ENCODE measurements at places on chromosomes 3 and 15. TPM values are rescaled to one million over a fixed set of nuclear protein-coding genes. Genes with fewer than 3 reads are reported as not detected.

Gene NGLY1
- 36.1 TPM for polyA plus RNA-seq

Gene FAM43A
- 8.4 TPM for polyA plus RNA-seq

- no peak for DNase-seq
Measured at GRCh38 chr15:31358163-31358562, 31.5 kb downstream of the KLF13 start.

DNA sequence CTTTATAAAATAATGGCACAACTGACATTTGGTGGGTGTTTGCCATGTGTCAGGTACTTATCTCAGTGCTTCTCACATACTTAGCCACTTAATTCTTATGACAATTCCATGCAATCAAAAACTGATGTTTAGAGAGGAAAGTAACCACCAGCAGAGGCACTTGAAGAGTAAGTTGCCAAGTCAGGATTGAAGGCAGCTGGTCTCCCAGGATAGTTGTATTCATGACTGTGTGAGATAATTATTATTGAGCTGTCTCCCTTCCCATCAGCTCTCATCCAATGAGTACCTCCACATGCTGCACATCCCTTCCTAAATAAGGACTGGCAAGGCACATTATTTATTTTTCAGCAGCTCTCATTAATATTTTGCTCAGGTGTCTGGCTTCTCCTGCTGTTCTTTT, 4.8 kb downstream of the VEPH1 start:
- DNase-seq: no peak

GRCh38 chr15:75065851-75066509, 42.6 kb downstream of the PPCDC start:
- no peak for DNase-seq

DNA sequence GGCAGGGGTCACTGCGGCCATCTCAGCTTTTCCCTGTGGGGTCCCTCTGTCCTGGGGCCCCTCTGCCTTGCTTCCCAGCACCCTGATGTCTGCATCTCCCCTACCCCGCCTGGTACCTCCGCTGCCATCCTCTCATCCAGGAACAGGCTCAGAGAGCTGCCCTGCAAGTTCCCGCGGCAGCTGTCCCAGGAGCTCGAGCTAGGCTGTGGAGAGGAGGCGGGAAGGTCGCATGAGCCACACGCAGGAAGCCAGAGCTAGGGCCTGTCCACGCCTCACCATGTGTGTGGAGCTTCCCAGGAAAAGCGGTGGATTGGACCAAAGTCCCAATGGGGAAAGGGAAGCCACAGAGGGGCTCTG, 12.5 kb downstream of the PLA2G4B start:
- DNase-seq: no peak

DNA sequence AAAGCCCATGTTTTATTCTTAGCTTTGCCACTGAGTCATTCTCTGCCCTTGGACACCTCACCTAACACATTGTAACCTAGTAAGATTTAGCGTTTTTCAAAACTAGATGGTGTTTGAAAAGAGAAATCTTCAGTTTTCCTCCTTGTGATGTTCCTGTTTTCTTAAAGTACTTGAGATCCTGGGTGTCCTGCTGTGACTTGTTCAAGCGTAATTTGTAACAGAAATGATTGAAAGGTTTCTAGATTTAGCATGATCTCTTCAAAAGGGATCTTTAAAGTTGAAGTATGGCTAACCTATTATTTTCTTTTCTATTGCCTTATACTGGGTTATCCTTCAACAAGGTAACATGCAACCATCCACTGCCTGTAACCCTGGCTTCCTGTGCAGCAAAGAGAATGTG, 32.6 kb upstream of the SPATA16 start:
- no peak for DNase-seq

Gene PCSK6
- 8.4 TPM for polyA plus RNA-seq

DNA sequence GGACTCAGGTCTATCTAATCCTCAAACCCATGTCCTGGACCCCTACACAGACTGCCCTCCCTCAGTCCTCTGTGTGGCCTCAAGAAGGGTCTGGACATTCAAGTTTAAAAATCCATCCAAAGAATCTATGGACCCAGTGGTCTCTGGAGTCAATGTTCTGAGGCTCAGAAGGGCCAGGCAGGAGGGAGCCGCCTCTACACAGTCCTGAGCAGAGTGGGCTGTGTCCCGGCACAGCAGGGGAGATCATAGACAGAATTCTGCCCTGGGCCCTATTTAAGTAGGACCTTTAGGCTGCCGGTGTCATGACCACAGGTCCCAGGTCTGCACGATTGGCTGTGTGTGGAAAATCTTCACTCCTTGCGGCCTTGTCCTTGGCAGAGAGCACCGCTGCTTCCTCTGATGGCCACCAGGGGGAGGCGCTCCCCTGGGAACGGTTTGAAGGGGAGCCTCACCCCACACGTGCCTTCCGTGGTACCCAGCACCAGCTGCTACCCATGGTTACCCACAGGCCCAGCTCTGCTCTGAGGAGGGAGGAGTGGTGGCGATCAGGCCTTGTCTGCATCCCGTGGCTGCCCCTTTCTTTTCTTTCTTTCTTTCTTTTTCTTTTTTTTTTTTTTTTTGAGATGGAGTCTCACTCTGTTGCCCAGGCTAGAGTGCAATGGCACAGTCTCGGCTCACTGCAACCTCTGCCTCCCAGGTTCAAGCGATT, 37.9 kb downstream of the CHRD start:
- DNase-seq: peak; percentile 24

- DNase-seq: no peak
Measured at GRCh38 chr3:129476586-129476985, 36.6 kb downstream of the IFT122 start.

DNA sequence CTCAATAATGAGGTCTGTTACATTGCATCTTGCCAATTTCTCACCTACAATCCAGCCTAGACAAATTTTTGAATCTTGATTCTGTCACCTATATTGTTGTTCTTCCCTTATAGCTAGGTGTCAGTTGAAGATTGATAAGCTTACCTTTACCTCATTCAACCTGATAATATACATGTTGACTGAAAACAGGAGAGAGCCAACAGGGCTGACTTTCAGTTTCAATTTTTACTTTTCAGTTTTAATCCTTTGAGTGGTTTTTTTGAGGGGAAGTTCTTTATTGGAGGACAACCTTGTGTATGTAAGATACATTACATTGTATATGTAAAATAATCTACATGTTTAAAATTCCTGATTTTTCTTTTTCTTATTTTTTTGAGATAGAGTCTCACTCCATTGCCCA, 5.8 kb downstream of the ATP13A5 start:
- DNase-seq: no peak

DNA sequence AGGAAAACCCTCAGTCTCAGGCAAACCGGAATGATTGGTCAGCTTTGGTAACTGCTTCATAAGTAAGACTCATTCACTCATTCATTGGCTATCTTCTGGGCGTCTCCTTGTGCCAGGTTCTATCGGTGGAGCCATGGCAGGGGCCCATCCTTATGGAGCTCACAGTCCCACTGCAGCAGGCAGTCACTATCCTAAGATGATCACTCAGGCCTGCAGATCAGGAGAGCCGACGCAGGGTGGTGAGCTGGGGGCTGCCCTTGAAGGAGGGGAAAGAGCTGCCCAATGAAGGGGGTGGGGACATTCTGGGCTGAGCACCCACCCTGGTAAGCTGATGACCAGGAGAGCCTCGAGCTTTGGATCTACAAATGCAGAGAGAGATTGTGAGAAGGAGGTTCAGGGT, 20.5 kb upstream of the FGD5 start:
- DNase-seq: no peak

- no peak for DNase-seq
Measured at GRCh38 chr3:168951368-168951767, 712.1 kb downstream of the MECOM start.

DNA sequence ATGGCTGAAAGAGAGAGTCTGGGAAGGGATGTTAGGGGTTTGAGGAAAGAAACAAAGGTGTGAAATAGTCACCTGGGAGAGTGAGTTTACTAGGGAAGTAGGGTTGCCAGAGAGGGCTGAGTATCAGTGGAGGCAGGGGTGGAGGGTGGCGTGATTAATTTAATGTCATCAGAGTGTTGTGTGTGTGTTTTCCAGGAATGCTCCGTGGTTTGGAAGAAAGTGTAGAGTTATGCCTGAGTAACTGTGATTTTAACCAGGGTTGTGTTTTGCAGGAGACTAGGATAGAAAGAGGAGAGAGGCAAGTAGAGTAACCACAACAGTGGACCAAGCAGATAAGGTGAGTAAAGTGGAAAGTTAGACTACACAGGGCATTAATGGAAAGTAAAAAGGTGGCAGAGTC, 27.2 kb downstream of the PLD1 start:
- no peak for DNase-seq

DNA sequence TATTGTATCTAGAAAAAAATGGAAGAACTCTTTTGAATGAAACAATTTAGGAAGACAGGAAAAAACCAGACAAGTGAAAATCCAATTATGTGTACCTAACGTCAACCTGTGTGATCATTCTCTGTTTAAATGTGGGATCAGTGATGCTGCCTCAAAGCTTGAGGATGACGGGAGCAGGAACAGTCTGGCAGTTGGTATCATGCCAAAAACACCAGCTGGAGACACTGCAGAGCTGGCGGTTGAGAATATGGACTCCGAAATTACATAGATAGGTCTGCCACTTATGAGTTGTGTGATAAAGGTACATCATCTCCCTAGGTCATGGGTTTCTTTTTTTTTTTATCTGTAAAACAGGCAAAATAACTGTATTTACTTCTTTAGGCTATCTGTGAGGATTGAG, 480.5 kb downstream of the CNTN4 start:
- no peak for DNase-seq

DNA sequence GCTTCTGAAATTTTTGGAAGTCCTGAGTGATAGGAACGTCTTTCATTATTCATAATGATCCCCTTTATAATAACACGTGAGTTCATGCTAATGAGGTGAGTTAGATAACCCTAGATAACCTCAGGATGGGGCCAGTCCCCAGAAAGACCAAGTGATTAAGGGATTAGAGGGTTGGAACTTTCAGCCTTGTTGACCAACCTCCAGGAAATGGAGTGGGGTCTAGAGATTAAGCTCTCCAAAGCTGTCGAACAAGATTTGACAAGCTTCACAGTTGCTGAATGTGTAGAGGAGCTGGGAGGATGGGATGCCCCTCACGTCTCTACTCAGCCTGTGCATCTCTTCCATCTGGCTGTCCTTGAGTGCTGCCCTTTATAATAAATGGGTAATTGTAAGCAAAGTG, 107.1 kb downstream of the ZMAT3 start:
- no peak for DNase-seq

- no peak for DNase-seq
Measured at GRCh38 chr15:32855942-32856341, 138.1 kb downstream of the GREM1 start.

Gene TGM4
- 0.03 TPM for polyA plus RNA-seq

Gene CHRNA3
- polyA plus RNA-seq: 1.4 TPM

GRCh38 chr3:177934001-177934891, 602.0 kb upstream of the KCNMB2 start:
- DNase-seq: peak; percentile 59

DNA sequence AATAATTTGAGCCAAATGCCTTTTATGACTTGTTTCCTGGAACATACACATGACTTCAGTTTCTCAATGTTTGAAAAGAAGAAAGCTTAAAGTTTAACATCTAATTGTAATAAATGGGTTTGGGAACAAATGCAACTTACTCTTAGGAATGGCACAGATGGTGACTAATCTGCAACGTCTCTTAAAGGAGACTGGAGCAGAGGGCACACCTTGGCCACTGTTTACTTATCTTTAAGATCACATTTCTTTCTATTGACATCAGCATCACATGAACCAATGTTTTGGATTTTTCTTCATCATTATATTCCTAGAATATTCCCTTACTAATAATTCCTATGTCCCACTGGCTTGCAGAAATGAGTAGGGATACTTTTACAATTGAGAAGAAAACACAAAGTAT, 229.5 kb downstream of the CHL1 start:
- no peak for DNase-seq

Gene ESYT3
- polyA plus RNA-seq: 1.4 TPM

DNA sequence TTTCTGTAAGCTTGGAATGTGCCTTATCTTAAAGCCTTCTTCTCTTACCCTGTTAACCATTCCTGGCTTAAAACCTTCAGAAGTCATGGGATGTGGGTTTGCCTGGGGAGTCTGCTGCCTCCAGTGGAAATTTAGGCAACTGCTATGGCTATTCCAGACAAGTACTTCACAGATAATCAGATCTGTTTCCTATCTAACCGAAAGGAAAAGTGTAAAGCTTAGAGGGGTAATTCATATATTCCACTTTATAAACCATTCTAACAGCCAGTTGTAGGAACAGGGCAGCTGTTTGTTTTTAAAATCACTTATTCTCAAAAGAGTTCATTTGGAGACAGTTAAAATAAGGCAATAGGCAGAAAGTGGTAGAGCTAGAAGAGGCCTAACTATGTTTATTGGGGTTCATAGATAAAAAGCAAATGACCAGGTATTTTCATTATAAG, 219.9 kb downstream of the TCF12 start:
- DNase-seq: peak; percentile 29
